ENCODE measurements at places on chromosomes 5 and 9.

GRCh38 chr5:53790026-53790425 lies 229.6 kb downstream of the NDUFS4 start:
- DNase-seq: no peak

DNA sequence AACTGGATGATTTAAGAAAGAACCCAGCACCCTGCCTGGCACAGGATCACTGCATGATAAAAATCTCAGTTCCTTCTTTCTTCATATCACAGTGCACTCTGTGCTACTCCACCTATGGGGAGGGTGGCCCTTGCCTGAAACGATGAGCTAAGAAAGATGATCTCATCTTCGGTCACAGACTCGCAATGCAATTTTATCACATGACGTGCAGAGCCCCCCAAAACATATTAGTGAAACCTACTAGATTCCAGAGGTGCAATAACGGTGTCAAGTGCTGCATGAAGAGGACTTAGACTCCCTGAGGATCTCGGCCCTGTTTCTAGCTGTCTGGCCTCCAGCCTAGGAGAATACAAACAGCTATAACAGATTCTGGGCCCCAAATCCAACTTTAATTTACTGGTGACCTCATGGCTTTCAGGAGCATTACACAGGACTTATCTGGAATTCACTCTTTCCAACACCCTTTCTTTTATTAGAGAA lies 104.0 kb downstream of the EBF1 start:
- DNase-seq: no peak

DNA sequence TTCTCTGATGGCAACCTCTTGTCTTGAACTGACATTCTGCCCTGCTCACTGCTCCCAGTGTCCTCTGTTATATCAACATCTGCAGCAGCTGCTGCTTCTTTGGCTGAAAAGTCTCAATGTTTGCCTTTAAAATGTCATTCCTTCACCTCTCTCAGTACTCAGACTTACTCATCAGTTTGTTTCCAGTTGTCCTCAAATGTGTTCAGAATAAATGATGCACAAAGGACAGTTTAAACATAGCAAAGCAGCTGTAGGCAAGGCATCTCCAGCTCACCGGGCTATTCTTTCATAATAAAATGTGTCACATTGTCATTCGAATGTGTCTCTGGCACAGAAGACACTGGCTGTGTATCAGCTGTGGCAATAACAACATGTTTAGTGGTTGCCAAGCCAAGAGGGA lies 590.9 kb upstream of the ZNF608 start:
- DNase-seq: no peak

GRCh38 chr5:78504704-78505677 lies 143.6 kb downstream of the LHFPL2 start:
- DNase-seq: peak; percentile 26

DNA sequence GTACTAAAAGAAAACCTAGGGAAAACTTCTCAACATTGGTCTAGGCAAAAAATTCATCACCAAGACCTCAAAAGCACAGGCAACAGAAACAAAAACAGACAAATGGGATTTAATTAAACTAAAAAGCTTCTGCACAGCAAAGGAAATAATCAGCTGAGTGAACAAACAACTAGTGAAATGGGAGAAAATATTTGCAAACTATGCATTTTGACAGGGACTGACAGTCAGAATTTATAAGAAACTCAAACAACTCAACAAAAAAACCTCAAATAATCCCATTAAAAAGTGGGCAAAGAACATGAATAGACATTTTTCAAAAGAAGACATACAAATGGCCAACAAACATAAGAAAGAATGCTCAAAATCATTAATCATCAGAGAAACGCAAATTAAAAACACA lies 189.4 kb downstream of the AUH start:
- no peak for DNase-seq

- DNase-seq: no peak
Observed at GRCh38 chr9:13816837-13817236, 497.1 kb downstream of the NFIB start.

GRCh38 chr5:179413711-179414458 lies 68.6 kb upstream of the ADAMTS2 start:
- no peak for DNase-seq

- DNase-seq: no peak
Observed at GRCh38 chr5:9624196-9624947, 5.8 kb downstream of the TAS2R1 start.

- DNase-seq: no peak
Observed at GRCh38 chr5:8843771-8844170, 702.1 kb downstream of the SEMA5A start.

GRCh38 chr5:59810041-59810440 lies 83.5 kb downstream of the PDE4D start:
- peak; percentile 65 for DNase-seq

GRCh38 chr5:171434874-171435273 lies 15.4 kb downstream of the FGF18 start:
- DNase-seq: no peak

DNA sequence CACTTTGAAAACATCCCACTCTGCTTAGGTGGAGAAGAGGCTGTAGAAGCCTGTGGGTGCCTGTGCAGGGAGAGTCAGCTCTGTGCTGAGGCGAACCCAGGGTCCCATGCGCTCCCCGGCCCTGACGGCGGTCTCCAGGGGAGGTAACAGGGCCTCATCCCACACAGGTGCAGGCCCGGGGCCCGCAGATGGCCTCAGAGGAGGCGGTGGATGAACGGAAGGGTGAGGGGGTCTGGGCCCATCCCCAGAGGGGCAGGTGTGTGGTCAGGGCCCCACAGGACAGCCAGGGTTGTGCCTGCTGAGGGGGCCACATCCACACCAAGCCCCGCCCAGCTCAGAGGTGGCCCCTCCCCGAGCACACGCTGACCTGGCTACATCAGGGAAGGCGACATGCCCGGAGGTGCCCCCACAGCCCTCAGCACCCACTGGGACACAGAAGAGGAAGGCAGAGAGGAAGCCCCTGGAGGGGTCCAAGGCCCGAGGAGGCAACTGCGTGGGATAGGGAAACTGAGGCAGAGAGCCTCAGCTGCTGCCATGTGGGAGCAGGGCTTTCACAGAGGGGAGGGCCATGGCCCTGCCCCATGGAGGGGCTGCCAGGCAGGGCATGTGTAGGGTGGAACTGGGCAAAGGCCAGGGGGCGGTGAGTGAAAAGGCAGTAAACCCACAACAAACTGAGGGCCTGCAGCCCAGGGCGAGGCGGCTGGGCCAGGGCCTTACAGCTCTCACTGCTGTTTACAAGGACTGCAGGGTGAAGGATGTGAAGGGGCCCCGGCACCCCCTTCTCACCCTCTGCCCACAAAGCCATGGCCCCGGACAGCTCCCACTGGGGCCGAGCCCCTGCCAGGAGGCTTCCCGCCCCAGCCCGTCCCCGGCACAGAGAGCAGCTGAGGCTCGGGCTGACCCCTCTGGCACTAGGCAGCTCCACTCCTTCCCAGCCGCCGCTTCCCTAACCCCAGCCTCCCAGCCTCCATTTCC lies 29.5 kb downstream of the EXD3 start:
- no peak for DNase-seq

- no peak for DNase-seq
Observed at GRCh38 chr5:38119836-38120235, 138.5 kb upstream of the EGFLAM start.

DNA sequence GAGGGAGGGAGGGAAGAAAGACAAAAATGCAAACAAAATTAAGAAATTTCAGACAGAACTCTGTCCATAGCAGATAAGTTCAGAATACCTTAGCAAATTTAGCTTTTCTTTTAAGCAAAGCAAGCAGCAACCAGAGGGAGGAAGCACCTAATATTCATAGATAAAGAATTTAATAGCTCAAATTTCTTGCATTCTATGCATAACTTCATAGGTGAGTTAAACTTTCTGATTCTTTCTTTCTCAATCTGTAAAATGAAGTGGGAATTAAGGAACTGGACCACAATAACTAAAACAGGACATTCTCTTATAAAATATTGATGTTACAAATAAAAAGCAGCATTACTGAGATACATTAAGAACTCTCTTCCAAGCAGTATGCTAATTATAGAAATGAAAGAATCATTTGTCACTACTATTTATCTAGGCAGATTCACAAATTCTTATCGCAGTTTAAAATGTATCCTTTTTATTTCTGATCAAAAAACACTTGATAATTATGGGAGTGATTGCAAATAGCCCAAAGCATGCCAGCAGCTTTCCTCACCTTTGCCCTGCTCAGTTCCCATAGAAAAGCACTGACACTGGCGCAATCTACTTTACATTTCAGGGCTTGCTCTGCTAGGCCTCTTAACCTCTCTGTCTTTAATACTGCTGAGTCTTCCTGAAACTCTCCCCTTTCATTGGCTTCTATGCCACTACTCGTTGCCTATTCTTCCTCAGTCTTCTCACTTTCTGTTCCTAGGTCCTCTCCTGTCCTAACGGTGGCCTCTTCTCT lies 341.8 kb downstream of the PIK3R1 start:
- DNase-seq: no peak

GRCh38 chr9:95495961-95496360 lies 20.8 kb downstream of the PTCH1 start:
- no peak for DNase-seq

DNA sequence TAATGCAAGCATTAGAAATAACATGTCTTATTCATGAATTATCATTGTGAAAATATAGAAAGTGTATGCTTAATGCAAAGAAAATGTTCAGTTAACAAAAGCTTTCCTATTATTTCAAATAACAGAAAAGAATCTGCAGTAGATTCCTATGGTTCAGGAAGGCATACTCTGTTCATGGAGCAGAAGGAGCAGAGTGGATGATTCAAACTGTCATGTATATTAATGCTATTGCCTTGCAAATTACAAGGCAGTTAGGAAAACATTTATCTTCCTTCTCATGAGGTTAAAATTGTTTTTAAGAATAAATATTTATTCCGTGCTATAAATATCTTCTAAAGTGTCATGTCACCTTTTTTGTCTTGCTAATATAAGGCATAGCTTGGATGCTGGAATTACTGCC lies 47.5 kb downstream of the PCSK1 start:
- no peak for DNase-seq

- DNase-seq: no peak
Observed at GRCh38 chr5:161342886-161343285, 203.6 kb downstream of the GABRB2 start.

DNA sequence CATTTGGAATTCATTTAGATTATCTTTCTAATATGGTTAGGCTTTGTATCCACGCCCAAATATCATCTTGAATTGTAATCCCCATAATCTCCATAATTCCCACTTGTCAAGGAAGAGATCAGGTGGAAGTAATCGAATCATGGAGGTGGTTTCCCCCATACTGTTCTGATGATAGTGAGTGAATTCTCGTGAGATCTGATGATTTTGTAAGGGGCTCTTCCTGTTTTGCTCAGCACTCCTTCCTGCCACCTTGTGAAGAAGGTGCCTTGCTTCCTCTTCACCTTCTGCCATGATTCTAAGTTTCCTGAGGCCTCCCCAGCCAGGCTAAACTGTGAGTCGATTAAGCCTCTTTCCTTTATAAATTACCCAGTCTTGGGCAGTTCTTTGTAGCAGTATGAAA lies 527.5 kb upstream of the ARRDC3 start:
- DNase-seq: no peak

GRCh38 chr5:88724201-88724600 lies 158.8 kb downstream of the MEF2C start:
- DNase-seq: peak; percentile 11

GRCh38 chr5:92749943-92750342 lies 831.1 kb downstream of the NR2F1-AS1 start:
- no peak for DNase-seq

DNA sequence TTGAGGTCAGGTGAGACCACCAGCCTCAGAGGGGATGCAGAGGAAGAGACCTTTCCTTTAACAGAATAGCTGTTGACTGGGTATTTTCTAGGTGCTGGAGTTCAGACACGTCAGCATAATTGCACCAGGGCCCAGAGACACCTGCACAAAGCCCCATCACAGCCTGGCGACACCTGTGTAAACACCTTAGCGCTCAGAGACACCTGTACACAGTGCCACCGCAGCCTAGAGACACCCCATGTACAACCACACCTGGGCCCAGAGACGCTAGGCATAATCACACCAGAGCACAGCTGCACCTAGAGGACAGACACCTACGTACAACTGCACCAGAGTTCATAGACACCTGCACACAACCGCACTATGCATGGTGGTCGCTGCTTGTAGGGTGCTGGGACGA lies 1.0 kb downstream of the TRIP13 start:
- DNase-seq: no peak

GRCh38 chr5:5017827-5018577 lies 122.1 kb upstream of the ADAMTS16 start:
- DNase-seq: no peak

DNA sequence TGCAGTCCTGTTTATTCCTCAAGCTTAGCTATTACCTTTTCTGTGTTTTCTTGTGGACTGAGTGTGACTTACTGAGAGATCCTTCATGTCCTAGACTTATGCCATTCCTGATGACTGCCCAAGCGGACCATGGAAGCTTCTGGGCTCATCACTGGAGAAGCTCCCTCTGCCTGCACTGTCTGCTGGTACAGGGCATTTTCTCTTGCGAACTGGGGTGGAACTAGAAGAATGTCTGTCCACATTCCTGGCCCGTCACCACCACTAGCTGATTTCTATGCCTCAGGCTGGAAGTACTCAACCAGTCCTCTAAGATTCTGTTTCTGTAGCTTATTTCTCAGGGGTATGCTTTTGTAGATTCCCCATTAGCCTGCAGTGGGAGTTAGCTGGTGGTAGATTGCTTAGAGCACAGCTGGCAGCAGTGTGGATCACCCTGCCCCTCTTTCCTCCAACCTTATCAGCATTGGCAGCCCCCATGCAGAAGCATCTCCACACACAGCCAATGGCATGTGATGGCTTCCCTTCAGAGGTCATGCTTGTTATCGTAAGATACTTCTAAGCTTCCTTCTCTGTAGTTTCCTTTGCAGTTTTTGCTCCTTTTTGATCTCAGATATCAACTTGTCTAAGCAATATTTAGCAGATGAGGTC lies 12.4 kb downstream of the SLC36A1 start:
- DNase-seq: peak; percentile 92

GRCh38 chr5:120927950-120928530 lies 463.9 kb downstream of the PRR16 start:
- DNase-seq: no peak

GRCh38 chr9:119318371-119318770 lies 50.9 kb downstream of the BRINP1 start:
- no peak for DNase-seq

GRCh38 chr9:750249-750967 lies 91.1 kb upstream of the DMRT1 start:
- DNase-seq: no peak

GRCh38 chr5:132820162-132820754 lies 7.2 kb downstream of the SOWAHA start:
- DNase-seq: peak; percentile 93

GRCh38 chr5:115685490-115685889 lies 59.7 kb upstream of the TMED7 start:
- no peak for DNase-seq

DNA sequence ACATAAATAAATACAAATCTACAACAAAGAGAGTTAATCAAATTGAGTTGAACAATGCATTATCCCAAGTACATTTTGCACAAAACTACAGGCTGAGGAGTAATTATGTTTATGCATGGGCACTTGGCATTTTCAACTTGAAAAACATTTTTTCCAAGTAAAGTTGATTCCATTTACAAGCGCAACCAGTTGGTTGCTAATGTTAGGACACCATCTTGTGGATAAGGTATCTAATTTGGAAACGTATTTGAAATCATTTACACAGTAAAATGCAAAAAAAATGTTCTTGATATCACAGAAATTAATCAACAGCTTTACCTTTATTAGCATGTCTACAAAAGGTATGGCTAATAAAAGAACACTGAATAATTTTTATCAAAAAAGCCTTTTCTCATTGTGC lies 18.8 kb downstream of the FTMT start:
- peak; percentile 46 for DNase-seq

Data from erythroblast (primary cell).